ENCODE measurements at places on chromosomes 13 and 19.

- no peak overlapping the region for H3K4me3 ChIP-seq
- H3K4me1 ChIP-seq = no peaks in the 10 kb centered on the region
- H3K27ac ChIP-seq = no peak overlapping the region
- no peaks in the 10 kb centered on the region for H3K27me3 ChIP-seq
- H3K36me3 ChIP-seq = no peaks in the 10 kb centered on the region
- DNase-seq = no peak
Measured at GRCh38 chr13:91079176-91079575, 268.3 kb upstream of the MIR17HG start.

DNA sequence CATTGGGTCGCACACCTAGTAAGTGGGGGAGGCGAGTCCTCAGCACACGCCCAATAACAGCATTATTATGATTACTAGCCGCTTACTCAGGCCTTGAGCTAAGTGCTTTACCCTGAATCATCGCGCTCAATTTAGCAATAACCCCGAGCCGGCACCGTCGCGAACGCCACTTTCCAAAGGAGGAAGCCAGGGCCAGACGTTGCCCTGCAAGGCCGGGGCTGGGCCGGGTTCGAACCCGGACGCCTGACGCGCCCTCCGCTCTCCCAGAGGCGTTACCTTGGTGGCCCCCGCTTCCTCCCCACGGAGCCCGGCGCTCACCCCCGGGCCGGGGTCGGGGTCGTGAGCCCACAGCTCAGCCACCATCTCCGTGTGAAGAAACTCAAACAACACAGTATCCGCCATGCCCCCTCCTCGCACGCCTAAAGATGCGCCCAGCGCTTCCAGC lies at the start of gene TRAPPC6A:
Gene TRAPPC6A, minus strand, starts transcription at position 421 of the 445 bp plus-strand sequence. Its CDS starts 19 bp downstream, at position 402.
- H3K36me3 ChIP-seq = no peaks in the 10 kb centered on the region
- peak; percentile 53 for DNase-seq
- peaks cover 4% of the 10 kb centered on the region for H3K4me1 ChIP-seq

- no peaks in the 10 kb centered on the region for H3K27me3 ChIP-seq
- H3K27ac ChIP-seq = no peak overlapping the region
- H3K4me1 ChIP-seq = peaks cover 1% of the 10 kb centered on the region
- no peak for DNase-seq
- no peaks in the 10 kb centered on the region for H3K36me3 ChIP-seq
Measured at GRCh38 chr13:38970380-38971051, 20.1 kb downstream of the STOML3 start.

- DNase-seq = no peak
- H3K4me3 ChIP-seq = no peak overlapping the region
- H3K4me1 ChIP-seq = peaks cover 8% of the 10 kb centered on the region
- no peak overlapping the region for H3K27ac ChIP-seq
- peaks cover 2% of the 10 kb centered on the region for H3K27me3 ChIP-seq
Measured at GRCh38 chr13:75959861-75960481, 323.8 kb downstream of the LMO7 start.
